ENCODE measurements at places on chromosomes 2 and 18.

DNA sequence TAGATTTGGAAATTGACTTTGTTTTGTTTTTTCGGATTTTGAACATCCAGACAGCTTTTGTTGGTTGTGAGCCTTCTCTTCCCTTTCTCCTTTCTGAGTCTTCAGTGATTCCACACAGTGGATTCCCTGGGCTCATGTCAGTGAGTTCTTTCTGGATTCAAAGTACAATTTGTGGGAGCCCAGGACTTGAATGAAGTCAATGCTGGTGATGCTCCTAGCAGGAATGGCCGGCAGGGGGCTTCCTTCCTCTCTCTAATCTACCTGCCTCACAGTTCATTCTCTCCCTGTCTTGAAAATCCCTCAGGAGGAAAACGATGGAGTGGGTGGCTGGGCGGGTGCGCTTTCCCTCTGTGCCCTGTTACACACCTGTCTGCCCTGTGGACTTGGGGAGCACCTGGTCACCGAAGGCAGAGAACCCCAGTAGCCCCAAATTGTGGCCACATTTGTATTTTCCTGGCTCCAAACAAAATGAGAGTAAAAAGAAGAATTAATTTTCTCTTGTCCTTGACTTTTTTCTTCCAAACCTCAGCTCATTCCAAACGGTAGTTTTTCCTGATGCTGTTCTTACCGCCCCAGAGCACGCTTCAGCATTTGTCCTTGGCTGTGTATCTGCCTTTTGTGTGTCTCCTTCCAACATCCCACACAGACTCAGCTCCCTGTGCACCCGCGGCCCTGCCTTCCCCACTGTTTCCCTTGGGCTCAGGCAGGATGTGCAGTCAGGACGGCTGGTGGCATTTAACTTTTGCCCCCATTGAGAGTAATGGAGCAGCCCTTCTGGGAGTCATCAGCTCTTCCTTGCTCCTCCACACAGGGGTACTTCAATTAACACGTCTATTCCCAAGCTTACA, 86.6 kb downstream of the MARCO start:
- DNase-seq = no peak

- DNase-seq = no peak
Measured at GRCh38 chr18:10405014-10405493, 49.4 kb upstream of the APCDD1 start.

DNA sequence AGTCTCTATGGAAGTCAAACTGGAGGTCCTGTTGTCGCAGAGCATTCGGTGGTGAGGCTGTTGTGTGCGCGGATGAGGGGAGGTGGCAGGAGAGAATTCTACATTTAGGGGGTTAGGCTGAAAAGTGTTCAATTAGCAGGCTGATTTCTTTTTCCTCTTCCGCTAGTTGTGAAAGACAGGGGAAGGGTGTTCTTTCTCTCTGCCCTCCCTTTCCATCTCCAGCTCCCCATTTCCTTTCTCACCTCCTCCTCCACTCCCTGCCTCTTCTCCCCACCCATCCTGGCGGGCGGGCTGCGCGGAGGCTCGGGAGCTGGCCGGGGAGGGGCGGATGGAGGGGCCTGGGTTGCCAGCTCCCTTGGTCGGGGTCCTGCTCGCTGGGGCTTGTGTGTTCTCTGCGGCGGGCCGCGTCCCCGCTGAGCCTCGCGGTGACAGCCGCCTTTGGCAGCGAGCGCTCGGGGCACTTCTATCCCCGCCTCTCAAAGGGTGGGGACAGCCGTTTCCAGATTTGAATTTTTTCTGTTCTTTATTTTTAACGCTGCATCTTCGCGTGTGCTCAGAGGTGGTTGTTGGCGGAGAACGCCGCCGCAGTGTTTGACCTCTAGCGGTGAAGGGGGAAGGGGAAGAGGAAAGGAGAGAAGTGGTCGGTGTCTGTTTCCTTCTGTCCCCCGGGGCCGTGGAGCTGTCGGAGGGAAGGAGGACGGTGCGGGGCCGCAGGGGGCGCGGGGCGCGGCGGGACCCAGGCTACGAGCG, 3.6 kb downstream of the SOX11 start:
- no peak for DNase-seq

DNA sequence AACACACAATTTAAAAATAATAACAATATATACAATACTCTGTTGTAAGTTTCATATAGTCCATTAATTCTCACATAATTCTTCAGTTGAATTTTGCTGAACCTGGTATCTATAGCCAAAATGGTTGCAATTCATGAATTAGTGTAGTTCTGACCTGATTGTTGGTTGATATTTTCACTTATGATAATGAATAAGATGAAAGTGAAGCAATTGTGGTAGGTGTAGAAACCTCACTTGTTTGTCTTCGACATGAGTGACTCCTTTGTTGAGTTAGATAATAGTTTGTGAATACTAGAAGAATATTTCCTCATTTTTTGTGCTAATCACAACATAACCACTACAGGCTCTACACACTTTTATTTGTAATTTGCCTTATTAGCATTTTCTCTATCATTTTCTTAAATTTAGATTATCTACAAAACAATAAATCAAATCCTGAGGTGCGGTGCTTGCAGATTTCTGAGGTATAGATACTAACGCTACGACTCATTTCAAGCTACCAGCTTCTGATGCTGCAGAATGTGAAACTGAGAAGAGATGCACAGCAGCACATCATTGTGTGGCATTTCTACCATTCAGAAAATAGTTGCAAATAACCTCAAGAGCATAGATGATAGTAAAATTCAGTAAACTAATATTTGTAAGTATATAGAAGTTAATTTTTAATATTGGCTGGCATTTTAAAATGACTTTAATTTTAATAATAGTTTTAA, 117.9 kb downstream of the KCNH7 start:
- DNase-seq = no peak

GRCh38 chr18:45687621-45688020, 36.4 kb upstream of the SLC14A1 start:
- no peak for DNase-seq

DNA sequence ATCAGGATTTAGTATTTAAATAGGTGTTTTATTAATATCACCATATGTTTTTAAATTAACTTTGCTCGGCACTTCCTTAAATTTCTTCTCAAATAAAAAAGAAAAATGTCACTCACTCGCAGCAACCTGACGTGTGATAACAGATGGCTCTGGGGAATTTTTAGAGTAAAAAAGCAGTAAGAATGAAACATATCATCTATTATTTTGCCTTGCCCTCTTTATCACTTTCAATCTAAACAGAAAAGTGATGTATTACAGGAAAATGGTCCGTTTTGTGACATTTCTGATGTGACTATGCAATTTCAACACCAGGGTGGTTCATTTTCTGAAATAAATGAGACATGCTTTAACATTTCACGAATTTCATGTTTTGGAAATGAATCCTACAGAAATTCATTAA, 1368.0 kb upstream of the LRRTM1 start:
- DNase-seq = no peak

GRCh38 chr2:15331787-15332186, 229.3 kb downstream of the NBAS start:
- DNase-seq = no peak

DNA sequence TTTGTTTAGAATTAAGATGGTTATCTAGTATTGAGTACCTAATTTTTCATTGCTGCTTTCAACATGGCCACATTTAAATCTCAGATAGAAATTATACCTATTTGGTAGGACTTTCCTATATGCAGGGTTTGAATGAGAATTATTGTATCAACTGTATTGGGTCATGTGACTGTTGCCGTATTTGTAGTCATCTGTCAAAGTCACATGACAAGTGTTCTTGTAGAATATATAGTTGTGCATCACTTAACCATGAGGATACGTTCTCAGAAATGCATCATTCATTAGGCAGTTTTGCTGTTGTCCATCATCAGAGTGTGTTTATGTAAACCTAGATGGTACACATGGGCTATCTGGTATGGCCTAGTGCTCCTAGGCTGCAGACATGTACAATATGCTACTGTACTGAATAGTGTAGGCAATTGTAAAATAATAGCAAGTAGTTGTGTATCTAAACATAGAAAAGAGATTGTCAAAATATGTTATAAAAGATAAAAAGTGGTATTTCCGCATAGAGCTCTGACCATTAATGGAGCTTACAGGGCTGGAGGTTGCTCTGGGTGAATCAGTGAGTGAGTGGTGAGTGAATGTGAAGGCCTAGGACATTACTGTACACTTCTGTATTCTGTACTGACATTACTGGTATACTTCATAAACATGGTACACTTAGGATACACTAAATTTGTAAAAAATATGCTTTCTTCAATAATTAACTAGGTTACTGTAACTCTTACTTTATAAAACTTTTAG, 123.7 kb downstream of the MAP4K4 start:
- DNase-seq = no peak

- no peak for DNase-seq
Measured at GRCh38 chr2:26720322-26721114, 28.0 kb downstream of the KCNK3 start.

DNA sequence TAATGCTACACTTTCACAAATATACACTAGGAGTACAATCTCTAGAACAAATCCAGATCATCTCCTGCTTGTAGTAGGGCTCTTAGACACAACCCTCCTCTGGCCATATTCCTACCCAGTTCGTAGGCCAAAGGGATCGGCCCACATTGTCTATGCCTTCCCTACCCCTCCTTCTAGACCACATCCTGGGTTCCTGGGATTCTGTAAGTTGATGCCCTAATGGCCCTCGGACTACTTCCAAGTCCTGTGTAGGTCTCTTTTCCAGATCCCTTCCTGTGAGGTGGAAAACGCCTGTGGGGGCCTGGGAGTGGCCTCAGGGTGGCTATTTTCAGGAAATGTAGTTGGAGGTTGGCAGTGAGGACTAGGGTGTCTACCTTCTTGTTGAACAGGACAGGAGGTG, 289.7 kb downstream of the ZNF385B start:
- DNase-seq = no peak

GRCh38 chr2:29655391-29656086, 265.8 kb downstream of the ALK start:
- DNase-seq = no peak

DNA sequence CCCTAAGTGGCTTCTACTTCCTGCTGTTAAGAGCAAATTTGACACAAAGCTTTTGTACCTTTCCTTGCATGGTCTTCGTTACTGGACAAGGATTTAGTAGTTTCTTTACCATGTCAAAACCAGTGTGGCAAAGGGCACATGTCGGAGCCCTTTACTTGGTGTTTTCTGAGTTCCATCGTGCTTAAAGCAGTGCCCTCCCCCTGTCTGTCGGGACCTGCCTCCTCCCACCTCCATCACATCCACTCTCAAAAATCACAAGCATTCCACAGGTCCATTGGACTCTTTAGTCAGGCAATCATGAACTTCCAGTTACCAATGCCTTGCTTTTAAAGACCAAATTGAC, 763 bp downstream of the CCDC141 start:
- no peak for DNase-seq

DNA sequence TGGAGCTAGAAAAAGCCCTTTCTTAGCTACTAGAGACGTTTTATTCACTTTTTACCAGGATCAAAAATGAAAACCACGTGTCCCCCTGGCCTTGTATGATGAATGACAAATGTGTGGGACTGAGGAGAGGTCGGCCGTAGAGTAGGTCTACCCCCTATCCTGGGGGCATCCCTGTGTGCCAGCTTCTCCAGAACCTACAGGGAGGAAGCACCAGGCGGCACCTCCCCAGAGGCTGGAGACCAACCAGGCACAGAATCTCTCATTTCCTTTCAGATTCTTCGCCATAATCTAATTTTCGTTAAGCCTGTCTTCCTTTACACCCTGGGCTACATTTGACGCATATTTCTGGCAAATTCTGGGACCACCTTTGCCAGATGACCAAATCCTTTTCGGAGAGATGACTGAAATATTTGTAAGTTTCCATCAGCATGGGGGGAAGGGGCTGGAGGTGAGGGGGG, 15.9 kb downstream of the TWIST2 start:
- DNase-seq = no peak

GRCh38 chr2:199419428-199419827, 38.3 kb downstream of the SATB2 start:
- DNase-seq = no peak

GRCh38 chr2:238869293-238870124, 21.6 kb downstream of the TWIST2 start:
- no peak for DNase-seq

All from stimulated activated CD8-positive, alpha-beta memory T cell treated with anti-CD3 and anti-CD28 coated beads, Interleukin-2, amount 100 ng/mL, for 48 hours (primary cell).